ENCODE measurements at places on chromosomes 1 and 21. TPM values are rescaled to one million over a fixed set of nuclear protein-coding genes. Genes with fewer than 3 reads are reported as not detected.

DNA sequence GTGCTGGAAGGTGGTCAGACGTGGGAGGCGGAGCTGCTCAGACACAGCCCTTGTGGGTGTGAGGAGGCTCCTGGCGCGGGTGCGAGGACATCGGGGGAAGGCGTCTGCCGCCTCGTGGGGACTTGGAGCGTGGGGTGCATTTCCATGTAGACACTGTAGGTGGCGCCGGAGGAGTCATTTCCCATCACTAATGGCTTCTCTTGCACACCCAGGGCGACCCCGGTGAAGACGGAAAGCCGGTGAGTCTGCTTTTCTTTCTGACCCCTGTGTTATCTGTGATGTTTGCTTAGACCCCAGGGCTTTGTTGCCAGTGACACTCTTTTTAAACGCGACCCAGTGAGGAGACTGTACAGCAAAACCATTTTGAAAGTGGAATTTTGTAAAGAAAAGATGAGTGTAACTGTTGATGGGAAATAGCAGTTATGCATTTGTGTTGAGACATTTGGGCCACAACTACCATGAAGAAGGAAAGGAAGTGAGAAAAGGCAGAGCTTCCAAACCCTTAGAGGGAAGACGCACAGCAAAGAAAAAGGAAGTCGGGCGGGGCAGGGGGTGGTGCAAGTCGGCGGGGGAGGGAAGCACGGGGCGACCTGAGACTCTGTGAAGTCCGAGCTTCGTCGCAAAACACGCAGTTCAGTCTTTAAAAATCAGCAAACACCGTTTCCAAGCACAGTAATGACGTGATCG, 64.0 kb downstream of the SLC19A1 start:
- DNase-seq = peak; percentile 96

- DNase-seq = no peak
These were observed 17.3 kb downstream of the KCTD3 start for GRCh38 chr1:215584389-215584788.

The RCSD1 gene
- 0.31 TPM for total RNA-seq

The SAMD11 gene
- total RNA-seq = 14.8 TPM

GRCh38 chr1:234734869-234735268, 124.9 kb upstream of the IRF2BP2 start:
- DNase-seq = no peak

The BMP8B gene
- 0.37 TPM for total RNA-seq

DNA sequence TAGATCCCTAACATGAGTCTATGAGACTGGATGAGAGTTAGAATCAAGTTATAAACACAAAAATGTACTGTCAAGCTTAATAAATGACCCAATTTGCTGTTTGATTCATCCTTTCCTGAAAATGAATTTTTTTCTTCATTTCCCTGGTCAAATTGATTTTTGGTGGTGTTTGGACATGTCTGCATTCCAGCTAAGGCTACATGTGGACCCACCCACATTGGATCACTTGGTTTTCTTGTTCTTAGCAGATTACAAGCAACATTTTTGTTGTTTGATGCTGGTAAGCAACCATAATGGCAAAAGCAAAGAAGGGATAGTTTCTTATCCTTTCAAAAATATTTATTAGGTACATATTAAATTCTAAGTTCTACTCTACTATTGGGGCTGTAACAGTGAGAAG, 181.1 kb downstream of the NEK7 start:
- DNase-seq = no peak

The ACKR1 gene
- not detected for total RNA-seq

DNA sequence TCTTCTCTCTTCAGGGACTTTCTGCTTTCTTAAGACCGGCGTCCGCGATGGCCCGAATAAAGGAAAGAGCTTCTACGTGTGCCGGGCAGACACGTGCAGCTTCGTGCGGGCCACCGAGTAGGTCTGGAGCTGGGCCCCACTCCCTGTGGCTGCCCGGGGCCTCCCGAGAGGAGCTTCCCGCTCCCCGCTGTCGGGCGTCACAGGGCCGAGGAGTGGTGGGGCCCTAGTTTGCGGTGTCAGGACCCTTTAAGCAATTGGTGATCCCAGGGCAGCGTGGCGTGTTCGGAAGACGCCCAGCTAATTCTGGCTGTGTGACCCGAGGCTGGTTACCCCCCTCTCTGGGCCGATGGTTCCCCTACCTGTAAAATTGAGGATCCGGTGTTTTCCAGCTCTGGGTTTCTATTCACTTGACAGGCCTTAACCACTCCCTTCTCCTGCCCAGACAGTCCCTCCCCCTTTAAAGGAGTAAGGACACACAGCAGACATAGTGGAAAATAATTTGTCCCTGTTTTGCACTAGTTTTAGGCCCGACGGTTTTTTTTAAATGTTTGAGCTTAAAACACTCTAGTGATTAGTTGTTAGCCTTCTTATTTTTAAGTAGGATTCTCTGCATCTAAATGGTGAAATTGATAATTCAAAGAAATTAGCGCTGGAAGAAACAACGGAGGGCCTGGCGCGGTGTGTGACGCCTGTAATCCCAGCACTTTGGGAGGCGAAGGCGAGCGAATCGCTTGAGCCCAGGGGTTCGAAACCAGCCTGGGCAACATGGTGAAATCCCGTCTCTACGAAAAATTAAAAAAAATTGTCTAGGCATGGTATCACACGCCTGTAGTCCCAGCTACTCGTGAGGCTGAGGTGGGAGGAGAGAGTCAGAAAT, 553 bp downstream of the TTF2 start:
- DNase-seq = peak; percentile 71

All from H7 (cell line).